RCC 7860 (cell line): ENCODE measurements at places on chromosomes 16 and 17.

- no peak for DNase-seq
Observed at GRCh38 chr17:70037498-70037897, 37.5 kb upstream of the KCNJ16 start.

- DNase-seq, result no peak
Observed at GRCh38 chr17:17030515-17031211, 11.6 kb upstream of the MPRIP start.

DNA sequence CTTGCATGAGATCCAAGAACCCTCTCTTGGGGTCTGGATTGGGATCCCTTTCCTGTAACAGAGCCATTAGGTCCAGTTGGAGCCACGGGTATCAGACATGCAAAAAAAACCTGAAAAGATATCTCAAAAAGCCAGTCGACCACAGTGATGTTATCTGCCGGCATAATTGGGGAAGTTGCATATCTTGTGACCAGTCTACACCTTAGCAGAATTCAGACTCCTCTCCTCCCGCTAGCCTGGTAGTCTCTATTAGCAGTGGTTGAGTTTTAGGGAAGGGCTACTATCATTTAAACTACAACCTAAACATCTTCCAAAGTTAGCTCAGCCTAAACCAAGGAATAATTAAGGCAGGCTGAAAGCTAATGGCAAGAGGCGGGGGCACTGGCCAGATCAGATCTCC lies 16.2 kb upstream of the PSMD7 start:
- DNase-seq, result no peak

DNA sequence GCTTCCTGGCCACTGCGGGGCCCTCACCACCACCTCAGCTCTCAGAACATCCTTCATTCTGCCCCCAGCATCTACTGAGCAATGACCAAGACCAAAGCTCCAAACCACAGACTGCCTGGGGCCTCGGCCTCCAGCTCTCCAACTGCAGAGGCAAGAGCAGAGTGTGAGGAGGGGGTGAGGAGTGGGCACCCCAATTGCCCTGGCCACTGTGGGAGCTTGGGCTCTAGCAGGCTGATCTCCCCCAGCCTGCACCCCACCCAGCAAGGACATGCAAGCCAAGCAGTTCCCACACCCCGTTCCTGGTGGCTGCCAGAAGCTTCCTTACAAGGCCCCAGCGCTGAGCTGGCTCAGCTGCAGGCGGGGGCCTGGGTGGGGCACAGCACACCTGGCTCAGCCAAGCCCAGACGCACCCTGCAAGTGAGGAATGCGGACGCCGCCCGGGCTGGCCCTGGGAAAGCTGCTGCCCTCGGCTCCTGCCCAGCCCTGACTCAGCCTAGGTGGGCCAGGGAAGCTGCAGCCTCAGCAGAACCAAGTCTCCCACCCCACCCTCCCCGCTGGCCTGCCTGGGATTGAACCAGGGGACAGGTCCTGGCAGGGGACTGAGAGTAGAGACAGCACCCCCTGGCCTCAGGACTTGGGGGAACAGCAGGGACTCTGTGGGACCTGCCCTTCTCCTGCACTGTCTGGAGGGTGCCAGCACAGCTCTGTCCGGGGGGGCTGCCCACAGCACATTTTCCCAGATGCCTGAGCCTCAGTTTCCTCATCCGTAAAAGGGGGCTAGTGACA lies 29.7 kb upstream of the KRT17 start:
- DNase-seq, result no peak

DNA sequence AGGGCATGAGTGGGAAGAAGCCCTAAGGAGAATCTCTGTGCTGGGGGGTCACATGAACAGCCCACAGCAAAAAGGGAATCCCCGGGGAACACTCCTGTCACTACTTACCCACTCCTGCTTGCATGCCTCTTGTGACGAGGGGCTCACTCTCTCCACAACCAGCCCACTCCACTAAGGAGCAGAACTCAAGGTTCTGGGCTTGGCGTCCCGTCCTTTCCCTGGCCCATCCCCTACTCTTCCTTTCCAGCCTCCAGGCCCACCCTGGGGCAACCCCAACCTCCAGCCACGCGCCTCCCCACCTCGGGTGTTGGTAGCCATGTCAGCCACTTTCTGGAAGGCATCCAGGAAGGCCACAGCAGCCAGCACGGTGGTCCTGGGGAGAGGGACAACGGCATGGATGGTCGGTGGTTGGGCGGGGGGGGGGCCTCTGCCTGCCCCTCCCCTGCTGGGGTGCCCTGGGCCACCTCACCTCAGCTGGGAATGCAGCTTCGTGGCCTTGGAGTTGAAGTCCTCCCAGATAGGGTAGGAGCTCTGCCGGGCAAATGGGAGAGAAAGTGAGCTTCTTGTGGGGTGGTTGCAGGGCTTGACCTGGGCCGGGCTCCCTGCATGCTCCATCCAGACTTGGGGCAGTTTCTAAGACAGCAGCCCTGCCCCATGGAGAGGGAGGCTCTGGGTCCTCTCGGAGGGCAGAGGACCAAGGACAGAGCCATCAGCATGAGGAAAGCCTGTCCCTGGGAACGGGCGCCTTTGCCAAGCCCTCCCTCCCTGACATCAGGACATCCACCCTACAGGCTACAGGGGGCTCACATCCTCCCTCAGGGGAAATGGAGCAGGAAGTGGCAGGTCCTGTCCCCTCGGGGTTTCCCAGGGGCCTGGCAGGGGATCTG lies 5.1 kb downstream of the MTSS2 start:
- DNase-seq, result no peak
